ENCODE measurements at places on chromosomes 3 and 15. TPM values are rescaled to one million over a fixed set of nuclear protein-coding genes. Genes with fewer than 3 reads are reported as not detected.

Gene CSK
- 21.9 TPM for total RNA-seq

Gene MFGE8
- total RNA-seq = 67.5 TPM

Gene LINGO1
- total RNA-seq = 30.1 TPM

Gene DNASE1L3
- total RNA-seq = 0.54 TPM

Gene PLD1
- total RNA-seq = 16.8 TPM

Gene ZNF106
- 49.7 TPM for total RNA-seq

Gene SPATA12
- total RNA-seq = not detected

Gene SETMAR
- total RNA-seq = 25.0 TPM

Gene GOLGA6L10
- total RNA-seq = 6.4 TPM

Gene ANKRD34C
- 2.4 TPM for total RNA-seq

Gene DAZL
- 0.09 TPM for total RNA-seq

Gene SERINC4
- not detected for total RNA-seq

Gene C3orf49
- total RNA-seq = not detected

Gene LEKR1
- 2.2 TPM for total RNA-seq

Gene IRAK2
- 1.5 TPM for total RNA-seq

Gene SPINK8
- not detected for total RNA-seq

DNA sequence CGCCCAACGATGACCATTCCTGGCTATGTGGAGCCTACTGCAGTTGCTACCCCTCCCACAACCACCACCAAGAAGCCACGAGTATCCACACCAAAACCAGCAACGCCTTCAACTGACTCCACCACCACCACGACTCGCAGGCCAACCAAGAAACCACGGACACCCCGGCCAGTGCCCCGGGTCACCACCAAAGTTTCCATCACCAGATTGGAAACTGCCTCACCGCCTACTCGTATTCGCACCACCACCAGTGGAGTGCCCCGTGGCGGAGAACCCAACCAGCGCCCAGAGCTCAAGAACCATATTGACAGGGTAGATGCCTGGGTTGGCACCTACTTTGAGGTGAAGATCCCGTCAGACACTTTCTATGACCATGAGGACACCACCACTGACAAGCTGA is 22.6 kb upstream of the BSN start:
- no peak for DNase-seq

DNA sequence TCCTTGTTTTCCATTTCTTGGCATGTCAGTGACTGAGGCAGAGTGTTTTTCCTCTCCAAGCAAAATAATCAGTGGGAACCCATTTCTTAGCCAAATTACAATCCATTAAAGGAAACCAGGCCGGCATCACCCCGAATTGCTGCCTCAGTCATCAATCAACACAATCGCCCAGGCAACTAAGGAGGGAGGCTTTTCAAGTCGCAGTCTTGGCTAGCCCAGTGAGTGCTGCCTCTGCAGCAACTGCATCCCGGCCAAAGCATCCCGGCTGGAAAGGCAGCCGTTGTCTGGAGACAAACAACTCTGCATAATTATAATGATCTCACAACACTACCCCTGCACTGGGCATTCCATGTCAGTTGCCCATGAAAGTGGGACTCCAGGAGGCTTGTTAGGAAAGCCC is 213.5 kb upstream of the PRICKLE2 start:
- peak; percentile 24 for DNase-seq

DNA sequence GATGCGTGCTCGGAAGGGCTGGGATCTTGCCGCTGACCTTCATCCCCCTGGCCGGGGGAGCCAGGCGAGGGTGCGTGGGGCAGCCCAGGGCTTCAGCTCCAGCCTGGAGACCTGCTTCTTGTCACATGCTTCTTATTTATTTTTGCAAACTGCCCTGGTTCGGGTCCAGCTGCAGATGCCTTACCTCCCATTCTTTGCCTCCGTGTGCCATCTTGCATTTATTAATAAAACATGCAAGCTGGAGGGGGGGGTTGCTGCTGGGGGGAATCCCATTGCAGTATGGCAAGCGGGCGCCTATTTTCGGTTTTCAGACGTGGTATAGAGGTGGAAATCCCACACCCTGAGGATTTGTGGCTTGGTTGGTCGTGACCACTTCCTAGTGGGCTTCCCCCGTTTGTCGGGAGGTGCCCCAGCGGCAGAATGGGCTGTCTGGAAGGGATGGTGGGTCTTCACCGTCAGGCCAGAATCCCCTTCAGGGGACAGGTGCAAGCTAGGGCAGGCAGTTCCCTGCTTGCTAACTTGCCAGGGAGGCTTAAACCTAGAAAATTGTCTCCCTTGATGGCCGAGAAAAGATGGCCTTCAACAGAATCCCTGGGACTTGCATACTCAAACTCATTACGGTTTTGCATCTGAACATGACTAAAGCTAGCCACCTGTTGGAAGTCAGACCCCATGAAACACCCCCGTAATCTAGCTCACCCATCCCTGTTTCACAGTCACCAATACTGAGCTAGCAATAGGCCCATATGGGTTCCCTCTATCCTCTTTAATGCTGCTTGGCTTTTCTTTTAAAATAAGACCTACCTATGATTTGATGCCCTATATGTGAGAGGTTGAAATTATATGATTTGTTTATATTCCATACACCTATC is 569 bp downstream of the TMEM266 start:
- no peak for DNase-seq

GRCh38 chr3:110588906-110589305 is 482.7 kb upstream of the NECTIN3 start:
- DNase-seq = no peak

DNA sequence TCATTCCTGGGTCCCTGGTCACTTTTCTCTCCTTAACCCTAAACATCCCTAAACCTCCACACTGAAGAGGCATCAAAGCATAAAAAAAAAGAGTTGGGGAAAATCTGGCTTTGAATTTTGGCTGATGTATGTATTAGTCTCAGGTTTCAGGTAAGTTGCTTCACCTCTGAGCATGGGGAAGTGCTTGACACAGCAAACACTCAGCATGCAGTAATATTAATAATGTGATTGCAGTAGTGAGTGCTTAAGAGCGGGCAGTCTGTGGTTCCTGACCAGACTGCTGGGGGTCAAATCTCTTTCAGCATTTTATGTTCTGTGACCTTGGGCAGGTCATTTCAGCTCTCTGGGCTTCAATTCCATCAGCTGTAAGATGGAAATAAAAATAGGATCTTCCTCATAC is 467.9 kb downstream of the SOX2 start:
- DNase-seq = no peak

- no peak for DNase-seq
Observed at GRCh38 chr3:72719137-72719536, 129.1 kb downstream of the SHQ1 start.

- DNase-seq = no peak
Observed at GRCh38 chr3:112633191-112633590, 7.8 kb downstream of the CCDC80 start.

DNA sequence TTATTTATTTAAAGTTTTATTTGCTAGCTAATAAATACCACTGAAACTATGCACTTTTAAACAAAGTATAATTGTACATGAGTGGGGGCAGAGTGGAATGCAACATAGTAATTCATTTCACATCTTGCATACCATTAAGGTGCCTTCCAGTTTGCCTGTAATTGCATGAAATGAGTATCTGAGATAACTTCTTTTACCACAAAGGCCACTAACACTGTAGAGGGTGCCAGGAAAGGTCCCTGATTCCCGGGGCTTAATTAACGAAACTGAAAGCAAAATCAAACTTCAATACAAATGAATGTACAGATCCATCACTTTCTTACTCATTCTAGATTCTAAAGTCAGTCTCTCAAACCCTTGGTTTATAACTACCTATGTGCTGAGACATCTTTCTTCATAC is 2.1 kb downstream of the CD47 start:
- DNase-seq = peak; percentile 4

GRCh38 chr3:185830018-185830797 is 5.4 kb upstream of the IGF2BP2 start:
- DNase-seq = no peak

DNA sequence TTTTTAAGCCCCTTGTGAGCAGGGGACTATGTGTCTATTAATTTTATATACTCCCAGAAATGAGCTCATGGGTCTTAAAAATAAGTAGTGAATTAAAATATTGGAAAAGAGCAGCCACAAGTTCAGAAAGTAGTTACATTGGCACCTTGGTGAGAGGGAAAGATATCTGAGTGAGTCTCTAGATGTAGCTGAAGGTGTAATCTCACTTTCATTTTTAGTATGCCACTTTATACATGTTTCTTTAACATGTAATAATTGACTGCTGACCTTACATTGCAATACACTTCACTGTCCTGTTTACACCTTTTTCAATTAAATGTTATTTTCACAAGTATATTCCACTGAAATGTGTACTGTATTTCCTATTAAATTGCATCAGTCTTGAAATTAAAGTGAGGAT is 12.1 kb upstream of the PAK6 start:
- DNase-seq = no peak

GRCh38 chr3:134881305-134881704 is 86.2 kb downstream of the EPHB1 start:
- DNase-seq = no peak

- no peak for DNase-seq
Observed at GRCh38 chr3:170277833-170278580, 55.8 kb downstream of the PRKCI start.

GRCh38 chr3:77377717-77378116 is 337.8 kb downstream of the ROBO2 start:
- no peak for DNase-seq

- DNase-seq = no peak
Observed at GRCh38 chr3:107993771-107994170, 97.1 kb downstream of the CD47 start.

DNA sequence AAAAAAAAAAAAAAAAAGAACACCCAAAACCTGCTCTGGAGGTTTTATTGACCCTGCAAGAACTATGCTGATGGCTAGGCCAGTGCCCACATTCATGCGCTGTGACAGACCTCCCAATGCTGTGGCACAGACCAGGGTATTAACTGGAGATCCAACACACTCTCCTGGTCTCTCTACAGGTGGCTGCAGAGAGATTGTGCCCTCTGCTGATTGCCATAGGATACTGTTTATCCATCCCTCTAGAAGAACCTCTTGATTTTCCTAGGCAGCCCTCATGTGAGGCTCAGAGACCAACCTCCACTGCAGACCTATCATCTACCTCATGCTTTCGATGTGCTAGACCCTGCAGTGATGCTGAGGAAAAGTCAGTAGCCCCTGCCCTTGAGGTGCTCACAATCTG is 125.5 kb upstream of the TRIM42 start:
- DNase-seq = no peak

- DNase-seq = no peak
Observed at GRCh38 chr15:77023576-77024272, 28.8 kb downstream of the PSTPIP1 start.

GRCh38 chr15:63922261-63922904 is 88.6 kb upstream of the HERC1 start:
- DNase-seq = no peak

DNA sequence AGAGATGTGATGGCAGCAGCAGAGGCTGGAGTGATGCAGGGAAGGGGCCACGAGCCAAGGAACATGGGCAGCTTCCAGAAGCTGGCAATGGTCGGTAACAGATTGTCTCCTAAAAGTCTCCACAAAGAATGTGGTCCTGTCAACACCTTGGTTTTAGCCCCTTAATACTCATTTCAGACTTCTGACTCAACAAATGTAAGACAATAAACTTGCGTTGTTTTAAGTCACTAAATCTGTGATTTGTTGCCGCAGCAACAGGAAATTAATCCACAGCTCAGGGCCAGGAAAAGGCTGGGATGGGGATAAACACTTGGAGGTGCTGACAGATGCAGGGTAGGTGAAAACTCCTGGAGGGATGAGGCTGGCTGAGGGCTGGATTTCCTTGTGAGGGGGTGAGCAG is 69.9 kb downstream of the OXNAD1 start:
- DNase-seq = no peak

- DNase-seq = no peak
Observed at GRCh38 chr3:163196815-163197374, 1700.3 kb downstream of the OTOL1 start.

GRCh38 chr15:99556011-99556410 is 9.8 kb upstream of the MEF2A start:
- DNase-seq = no peak

GRCh38 chr15:91852741-91853510 is 582 bp upstream of the SLCO3A1 start:
- peak; percentile 71 for DNase-seq

DNA sequence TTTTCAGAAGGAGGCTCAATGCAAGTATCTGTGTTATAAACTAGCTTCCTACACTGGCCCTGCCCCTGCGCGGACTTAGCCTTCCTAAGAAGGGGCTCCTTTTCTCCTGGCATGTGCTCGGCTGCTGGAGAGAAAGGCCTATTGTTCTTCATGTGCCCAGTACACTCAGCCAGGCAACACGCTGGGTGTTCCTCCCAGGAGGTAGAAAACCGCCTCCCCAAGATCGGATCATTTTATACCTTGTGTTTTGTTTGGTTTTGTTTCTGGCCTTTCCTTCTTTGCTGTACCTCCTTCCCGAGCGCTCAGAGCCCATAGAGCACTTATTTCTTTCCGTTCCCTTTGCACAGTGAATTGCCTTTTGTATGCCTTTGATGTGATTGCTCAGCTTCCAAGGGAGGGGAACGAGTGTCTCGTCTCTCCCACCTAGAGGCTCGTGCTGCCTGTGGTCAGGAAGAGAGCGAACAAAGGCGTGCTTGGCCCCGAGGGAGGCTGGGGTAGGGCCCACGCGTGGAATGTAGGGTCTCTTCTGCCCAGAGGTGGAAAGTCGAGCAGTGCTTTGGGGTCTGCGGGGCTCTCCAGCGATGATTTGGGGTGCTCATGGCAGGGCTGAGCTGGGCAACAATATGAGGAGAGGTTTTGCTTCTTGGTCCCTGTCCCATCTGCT is 30.0 kb downstream of the CCNL1 start:
- DNase-seq = no peak

GRCh38 chr15:72271895-72272212 is 500 bp downstream of the PARP6 start:
- peak; percentile 31 for DNase-seq

GRCh38 chr3:23175341-23176083 is 27.6 kb upstream of the UBE2E2 start:
- DNase-seq = no peak

DNA sequence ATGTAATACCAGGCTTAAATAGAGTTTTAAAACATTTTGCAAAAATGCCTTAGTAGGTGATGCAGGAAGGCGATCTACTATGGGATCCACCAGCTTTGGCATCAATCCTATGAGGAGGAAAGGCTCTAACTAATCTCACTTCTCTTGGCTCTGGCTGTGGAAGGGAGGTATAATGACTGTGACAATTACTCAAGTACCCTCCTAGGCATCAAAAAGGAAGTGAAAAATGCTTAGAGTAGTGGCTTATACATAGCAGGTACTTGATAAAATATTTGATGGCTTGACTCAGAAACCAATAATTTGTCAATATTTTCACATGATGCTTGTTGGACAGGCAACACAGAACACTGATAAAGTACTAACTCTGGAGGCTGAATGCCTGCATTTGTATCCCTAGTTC is 34.1 kb upstream of the SERPINI2 start:
- no peak for DNase-seq

- no peak for DNase-seq
Observed at GRCh38 chr3:58035524-58036255, 27.5 kb downstream of the FLNB start.
